ENCODE measurements at places on chromosomes 7 and 10. TPM values are rescaled to one million over a fixed set of nuclear protein-coding genes. Genes with fewer than 3 reads are reported as not detected.

The PDCD11 gene
- 75.7 TPM for total RNA-seq

GRCh38 chr10:28151636-28152035 is 151.2 kb downstream of the MPP7 start:
- no peak for DNase-seq

- DNase-seq, result no peak
These were observed 36.9 kb downstream of the VSTM4 start for GRCh38 chr10:49078433-49078832.

The BLVRA gene
- total RNA-seq, result 32.8 TPM

DNA sequence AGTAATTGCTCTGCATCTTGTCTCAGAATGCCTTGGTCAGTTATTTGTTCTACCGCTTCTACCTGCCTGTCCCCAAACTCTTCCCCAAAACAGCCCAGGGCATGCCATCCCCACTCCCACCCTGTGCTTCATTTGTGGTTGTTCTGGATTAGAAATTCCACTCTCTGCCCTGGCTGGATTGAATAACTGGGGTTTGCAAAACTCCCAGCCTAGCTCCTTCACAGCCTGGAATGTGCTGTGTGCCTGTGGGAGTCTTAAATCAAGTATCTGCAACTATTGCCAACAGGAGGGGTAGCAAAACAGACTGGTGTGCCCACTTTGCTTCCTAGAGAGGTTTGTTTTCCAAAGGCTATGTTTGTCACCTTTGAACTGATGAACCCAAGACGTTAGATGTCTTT is 24.2 kb downstream of the TSPAN15 start:
- no peak for DNase-seq

The SLC13A1 gene
- not detected for total RNA-seq

Data from pulmonary artery endothelial cell (primary cell).